ENCODE measurements at places on chromosomes 11 and 22.
A peak's percentile ranks its signal among the peaks of the same experiment; 100 is the strongest.

DNA sequence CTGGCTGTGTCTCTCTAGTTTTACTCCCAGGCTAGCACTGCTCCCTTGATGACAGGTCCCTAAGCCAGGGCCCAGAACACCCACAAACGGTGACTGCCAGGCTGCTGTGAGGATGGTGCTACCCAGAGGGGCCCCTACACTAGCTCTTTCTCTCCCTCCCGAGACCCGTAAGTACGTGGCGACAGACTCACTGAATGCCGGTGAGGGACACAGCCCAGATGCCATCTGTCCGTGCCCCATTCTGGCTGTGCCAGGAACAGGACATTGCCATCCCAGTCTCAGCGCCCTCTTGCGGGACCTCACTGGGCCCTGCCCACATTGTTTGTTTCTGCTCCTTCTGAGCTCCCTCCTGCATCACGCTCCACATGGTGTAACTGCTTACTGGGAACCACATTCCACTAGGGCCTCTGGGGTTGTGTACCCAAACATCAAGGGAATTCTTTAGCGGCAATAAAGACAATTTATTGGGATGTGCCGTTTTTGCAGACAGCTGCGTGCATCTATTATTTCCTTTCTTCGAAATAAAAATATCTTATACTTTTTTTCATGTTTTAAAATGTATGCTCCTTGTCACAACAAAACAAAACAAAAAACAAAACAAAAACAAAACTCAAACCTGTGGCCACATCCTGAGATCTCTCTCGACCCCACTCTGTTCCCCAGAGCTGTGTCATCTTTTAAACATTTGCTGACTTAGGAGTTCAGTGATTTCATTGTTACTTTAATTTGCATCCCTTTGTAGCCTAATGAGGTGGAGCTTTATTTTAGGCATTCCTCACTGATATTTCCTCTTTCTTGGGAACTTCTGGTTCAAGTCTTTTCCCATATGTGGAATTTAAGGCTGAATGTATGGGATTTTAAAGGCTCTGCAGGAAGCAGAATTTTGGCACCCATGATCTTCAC is 4.4 kb upstream of the TPCN2 start:
- peak; percentile 74 for DNase-seq

DNA sequence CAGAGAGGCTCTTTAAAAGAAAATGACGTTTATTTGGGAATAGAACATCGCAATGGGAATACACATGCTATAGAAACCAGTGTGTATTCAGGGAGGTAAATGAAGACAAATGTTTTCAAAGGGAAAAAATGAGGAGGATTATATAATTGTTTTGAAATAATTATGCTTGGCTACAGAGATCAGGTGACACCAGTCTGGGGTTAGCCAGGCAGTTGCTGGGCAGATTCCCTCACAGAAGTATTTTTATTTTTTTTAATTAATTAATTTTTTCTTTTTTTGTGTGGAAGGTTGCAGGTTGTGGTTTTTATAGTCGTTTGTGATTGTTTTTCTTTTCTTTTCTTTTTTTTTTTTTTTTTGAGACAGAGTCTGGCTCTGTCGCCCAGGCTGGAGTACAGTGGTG is 5.6 kb upstream of the STARD10 start:
- no peak for DNase-seq

DNA sequence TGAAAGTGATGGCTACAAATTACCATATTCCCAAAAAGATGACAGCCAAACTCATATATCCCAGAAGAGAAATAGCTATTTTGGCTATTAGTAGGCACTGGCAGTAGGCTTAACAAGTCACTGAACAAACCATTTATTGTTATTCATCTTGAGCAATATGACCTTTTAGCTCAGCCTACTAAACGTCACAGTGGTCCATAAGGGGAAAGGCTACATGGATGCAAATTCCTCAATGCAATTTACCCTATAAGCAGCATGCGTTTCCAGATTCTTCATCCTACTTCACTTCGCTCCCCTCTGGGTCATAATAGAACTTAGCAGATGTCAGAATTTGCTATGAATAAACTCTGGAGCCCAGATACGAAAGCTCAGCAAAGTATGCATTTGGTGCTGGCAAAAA is 114.0 kb downstream of the SIK3 start:
- no peak for DNase-seq

DNA sequence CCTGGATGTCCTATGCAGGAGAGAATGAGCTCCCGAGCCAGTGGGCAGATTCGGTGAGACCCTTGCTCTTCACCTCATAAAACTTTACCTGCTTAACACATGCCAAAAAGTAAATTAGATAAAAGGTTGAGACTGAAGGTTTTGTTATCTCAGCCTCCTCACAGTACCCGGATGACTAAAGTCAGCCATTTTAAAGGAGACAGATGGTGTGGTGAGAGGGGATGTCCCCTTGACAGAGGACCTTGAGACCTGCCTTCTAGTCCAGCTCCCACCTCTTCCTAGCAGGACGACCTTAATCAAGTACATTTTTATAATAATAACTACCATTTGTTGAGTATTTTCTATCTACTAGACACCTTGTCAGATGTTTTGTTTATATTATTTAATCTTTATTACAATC is 39.7 kb downstream of the C11orf91 start:
- DNase-seq = no peak

DNA sequence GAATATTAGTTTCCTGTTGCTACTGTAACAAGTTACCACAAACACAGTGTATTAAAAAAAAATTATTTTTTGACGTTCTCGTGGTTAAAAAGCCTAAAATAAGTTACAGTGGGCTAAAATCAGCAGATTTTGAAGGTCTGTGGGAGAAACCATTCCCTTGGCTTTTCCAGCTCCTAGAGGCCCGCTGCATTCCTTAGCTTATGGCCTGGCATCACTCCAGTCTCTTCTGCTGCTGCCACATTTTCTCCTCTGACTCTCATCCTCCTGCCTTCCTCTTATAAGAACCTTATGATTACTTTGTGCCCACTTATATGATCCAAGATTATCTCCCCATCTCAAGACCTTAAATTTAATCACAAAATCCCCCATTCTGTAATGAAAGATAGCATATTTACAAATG is 392.7 kb downstream of the GUCY1A2 start:
- DNase-seq = no peak

DNA sequence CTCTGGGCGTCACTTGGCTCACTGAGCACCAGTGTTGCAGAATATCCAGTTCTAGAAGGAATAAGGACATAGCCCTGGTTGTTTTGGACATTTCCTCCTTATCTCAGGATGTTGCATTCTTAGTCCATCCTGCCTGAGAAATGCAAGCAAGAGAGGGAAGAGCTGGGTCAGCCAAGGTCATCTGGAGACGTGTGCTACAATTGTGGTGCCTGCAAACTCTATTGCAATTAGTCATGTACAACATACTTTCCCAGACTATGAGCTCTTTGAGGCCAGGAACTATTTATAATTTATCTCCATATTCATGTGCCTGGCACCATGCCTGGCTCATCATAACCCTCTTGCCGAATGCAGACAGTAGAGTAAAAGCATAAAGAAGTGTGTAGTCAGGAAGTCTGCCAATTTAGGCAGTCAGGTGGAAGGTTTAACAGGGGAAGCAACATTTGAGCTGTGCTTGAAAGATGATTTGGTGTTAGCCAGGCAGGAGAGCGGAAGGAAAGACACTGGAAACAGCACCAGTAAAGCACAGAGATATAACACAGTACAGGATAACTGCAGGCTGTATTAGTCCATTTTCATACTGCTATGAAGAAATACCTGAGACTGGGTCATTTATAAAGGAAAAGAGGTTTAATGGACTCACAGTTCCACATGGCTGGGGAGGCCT is 129.4 kb upstream of the PAX6 start:
- DNase-seq = no peak

DNA sequence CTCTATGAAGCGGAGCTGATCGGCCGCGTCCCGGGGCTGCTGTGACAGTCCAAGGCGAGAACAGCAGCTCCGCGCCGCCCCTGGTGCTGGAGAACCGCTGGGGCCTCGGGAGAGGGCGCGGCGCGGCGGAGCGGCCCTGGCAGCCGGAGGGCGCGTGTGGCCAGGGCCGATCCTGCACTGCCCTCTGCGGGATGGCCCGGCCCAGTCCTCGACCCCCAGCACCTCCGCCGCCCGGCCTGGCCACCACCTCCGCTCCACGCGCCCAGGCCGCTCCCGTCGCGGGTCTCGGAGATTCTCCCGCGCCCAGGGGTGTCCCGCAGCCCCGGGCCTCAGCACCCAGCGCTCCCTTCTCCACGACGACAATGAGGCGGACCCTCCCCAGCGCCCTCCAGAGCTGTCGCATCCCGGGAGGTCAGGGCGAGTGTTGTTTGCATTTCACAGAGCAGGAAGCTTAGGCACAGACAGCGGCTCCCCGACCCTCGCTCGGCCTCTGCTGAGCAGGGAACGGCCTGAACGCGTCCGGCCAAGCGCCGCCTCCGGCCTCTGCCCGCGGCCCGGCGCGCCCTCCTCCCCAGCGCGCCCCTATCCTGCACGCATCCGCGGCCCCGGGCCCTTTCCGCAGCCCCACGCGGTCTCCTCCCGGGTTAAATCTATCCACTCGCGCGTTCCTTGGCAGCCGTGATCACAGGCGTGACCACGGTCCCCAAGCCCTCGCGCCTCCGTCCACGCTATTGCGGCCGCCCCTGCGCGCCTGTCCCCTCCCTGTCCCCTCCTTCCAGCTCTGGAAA is 109.7 kb downstream of the WNT7B start:
- peak; percentile 68 for DNase-seq

DNA sequence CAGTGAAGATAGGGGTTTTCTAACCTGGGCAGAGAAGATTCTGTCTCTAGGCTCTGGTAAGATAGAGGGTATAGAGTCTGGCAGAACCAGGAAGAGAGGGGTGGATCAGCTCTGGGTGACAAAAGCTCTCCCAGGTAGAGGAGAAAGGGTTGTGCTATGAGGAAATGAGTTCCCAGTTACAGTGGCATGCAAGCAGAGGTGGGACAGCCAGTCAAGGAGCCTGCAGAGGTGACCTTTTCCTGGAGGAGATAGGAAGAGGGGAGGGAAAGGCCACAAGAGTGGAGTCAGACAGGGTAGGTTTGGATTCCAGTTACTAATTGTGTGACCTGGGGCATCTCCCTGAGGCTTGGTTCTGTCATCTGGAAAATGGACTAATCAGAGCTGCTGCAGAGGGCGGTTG is 3.4 kb upstream of the CAPN5 start:
- no peak for DNase-seq

DNA sequence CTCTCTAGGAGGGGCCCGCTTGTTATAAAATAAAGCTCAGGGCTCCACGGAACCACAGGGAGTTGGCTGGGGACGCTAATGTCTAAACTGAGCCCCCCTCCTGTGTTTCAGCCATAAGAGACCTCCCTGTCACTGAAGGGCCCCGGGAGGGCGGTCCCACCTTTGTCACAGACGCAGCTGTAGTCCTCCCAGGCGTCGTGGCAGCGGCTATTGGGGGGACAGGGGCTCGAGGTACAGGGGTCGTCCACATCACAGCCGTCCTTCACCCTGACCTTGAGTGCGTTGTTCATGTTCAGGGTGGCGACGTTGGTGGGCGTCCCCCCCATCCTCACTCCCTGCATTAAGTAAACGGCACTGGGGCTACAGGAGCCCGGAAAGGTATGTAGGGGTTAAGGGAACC is 62.0 kb downstream of the TRMU start:
- DNase-seq = no peak

GRCh38 chr22:17767233-17768065 is 6.8 kb downstream of the BID start:
- DNase-seq = no peak

GRCh38 chr11:87256694-87257340 is 219.1 kb downstream of the TMEM135 start:
- no peak for DNase-seq

DNA sequence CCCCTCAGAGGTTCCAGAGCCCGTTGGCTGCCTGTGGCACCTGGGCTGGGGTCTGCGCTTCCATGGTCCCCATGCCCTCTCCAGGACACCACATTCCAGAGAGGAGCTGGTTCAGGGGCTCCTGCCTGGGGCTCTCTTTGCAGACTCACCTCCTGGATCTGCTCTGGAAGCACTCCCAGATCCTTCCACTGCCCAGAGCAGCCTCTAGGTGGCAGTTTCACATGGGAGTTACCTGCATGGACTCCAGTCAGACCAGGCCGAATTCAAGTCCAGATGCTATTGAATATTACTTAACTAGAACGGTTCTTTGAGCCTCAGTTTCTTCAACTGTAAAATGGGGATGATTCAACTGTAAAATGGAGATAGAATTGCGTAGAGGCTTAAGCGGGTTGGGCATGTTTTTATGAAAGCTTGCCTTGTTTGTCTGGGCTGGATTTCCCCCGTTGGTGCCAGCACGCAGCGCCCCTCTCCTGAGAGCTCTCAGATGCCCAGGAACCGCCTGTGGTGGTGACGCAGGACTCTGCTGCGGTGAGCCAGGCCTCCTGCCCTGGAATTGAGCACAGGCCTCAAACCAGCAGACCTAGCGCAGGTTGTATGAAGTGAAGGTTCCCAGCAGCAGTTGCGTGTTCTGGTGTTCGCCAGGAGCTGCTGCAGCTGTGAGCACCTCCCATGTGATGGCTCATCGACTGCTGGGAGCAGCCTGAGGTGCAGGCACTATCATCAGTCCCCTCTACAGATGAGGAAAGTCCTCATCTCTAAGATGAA is 44.2 kb downstream of the LMO1 start:
- no peak for DNase-seq

All from right kidney (tissue), 9 donors.